Thoracic aorta (tissue), 2 donors: ENCODE measurements at places on chromosomes 13 and 19.

DNA sequence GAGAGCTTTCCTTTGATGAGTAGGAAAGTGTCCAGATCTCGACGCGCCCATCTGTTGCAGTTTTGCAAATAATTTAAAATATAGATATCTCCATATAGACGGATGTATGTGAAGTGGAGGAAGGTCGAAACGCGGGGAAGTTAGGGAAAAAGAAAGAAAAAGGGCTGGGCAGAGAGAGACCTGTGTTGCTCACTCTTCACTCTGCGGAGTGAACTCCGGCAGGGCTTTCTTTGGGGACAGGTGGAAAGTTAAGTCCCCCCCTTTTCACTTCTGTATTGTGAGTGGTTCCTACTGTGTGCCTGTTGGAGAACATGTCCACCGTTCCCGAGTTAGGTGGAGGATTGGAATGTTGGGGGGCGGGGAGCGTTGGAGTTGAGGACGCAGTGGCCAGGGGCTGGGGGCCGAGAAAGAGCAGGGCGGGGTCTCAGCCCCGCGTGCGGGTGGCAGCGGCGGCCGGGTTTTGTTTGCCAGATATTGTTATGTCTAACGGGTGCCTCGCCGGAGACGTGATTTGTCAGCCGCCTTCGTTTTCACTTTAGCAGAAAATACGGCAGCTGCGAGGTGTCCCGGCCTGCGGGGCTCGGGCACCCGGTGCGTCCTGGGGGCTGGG, 145.1 kb upstream of the ZNF536 start:
- DNase-seq: no peak

DNA sequence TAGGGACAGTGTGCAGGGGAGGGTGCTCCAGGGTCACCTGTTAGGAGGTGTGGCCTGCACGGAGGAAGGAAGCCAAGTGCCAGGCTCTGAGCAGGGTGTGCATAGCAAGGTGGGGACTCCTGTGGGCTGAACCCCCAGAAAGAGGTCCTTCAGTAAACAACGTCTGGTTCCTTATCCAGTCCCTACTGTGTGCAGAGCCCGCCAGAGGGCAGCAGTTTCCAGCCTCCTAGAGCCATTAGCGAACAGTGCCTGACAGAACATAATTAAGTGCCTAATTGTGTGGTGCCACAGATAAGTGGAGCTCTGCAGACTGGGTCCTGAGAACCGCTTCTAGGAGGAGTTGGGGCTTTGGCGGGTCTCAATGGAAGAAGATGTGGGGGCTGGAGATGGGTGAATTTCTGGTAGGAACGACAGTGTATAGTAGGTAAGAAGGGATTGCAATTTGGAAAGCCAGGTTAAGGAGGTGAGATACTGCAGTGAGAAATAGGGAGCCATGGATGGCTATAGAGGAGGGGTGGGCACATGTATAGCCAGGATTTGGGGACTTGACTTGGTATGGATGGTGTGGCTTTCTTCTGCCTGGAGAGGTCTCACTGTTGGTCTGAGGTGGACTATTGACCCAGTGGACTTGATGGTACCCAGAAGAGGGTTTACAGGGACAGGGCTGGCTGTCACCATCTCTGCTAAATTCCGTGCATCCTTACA, 323.1 kb downstream of the ZNF536 start:
- no peak for DNase-seq

DNA sequence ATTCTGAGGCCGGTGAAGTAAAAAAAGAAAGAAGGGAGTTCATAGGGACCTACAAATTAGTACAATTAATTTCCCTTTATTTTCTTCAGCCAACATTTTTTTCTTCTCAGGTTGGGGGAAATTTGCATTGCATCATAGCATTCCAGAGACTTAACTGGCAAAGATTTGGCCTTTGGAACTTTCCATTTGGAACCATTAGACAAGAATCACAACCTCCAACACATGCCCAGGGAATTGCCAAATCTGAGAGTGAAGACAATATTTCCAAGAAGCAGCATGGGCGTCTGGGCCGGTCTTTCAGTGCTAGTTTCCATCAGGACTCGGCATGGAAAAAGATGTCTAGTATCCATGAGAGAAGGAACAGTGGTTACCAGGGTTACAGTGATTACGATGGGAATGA, 6.4 kb upstream of the ERCC5 start:
- DNase-seq: no peak

GRCh38 chr13:94612050-94612449, 10.4 kb downstream of the GPR180 start:
- DNase-seq: no peak

DNA sequence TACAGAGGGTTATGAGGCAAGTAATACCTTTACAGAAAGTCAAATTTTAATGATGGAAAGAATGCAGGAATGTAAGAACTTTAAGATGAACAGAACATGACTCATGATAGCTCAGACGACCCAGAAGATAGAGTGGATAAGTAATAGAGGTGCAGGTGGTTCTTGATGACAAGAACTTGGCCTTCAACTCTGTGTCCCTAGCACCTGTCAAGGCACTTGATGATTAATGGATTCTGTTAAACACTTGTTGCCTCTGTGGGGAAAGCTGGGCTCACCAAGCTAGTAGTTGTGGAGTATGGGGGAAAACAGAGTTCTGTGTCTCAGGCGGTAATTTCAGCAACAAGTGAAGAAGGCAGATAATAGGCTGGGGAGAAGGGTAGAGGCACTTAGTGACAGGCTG, 306.2 kb downstream of the ATP8A2 start:
- DNase-seq: no peak
